Ascending aorta (tissue), 2 donors: ENCODE measurements at places on chromosomes 2 and 18.
A peak's percentile ranks its signal among the peaks of the same experiment; 100 is the strongest.

DNA sequence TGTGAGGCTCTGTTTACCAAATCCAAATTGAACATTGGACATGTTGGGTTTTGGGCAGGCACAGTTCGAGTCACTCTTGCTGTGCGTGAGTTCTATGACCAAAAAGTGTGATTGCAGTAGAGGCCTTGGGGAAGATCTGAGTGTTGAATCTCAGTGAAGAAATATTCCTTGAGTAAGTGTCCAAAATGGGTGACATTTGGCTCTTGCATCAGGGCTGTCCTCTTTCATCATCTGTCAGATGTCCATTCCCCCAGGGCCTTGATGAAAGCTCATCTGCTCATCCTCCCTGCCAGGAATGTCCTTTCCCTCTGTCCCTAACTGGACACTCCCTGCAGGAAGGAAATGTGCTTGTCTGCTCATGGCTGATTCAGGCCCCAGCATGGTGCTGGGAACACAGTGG, 6.4 kb upstream of the SFTPB start:
- peak; percentile 56 for DNase-seq
- no peaks in the 10 kb centered on the region for H3K27me3 ChIP-seq
- no peak overlapping the region for H3K4me3 ChIP-seq
- no peak overlapping the region for H3K27ac ChIP-seq
- no peaks in the 10 kb centered on the region for H3K36me3 ChIP-seq

- no peak overlapping the region for H3K27ac ChIP-seq
- DNase-seq, result no peak
- H3K36me3 ChIP-seq, result no peaks in the 10 kb centered on the region
- no peaks in the 10 kb centered on the region for H3K4me1 ChIP-seq
- peak overlapping the region; percentile 78 for H3K4me3 ChIP-seq
Measured at GRCh38 chr18:62717169-62717924, 2.0 kb downstream of the PHLPP1 start.

- no peak overlapping the region for H3K27ac ChIP-seq
- DNase-seq, result no peak
- no peaks in the 10 kb centered on the region for H3K27me3 ChIP-seq
Measured at GRCh38 chr18:71011389-71011788, 722.5 kb downstream of the SOCS6 start.

DNA sequence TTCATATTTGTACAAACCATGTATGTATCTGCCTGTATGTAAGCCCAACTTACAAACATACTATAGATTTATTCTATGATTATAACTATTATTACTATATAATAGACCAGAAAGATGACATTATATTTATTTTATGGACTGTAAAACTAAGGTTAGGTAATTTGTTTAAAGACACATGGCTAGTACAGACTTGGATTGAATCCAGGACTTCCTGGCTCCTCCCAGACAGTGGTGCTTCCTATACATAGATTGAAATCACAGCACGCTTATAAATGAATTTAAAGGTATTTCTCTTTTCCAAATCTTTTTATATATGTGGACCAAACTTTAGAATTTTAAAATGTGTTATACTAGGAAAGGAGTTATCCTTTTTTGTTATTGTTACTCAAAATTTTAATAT, 151.6 kb upstream of the MYO3B start:
- no peak overlapping the region for H3K27ac ChIP-seq
- no peak for DNase-seq
- no peaks in the 10 kb centered on the region for H3K4me1 ChIP-seq
- peaks cover 32% of the 10 kb centered on the region for H3K36me3 ChIP-seq
- no peak overlapping the region for H3K4me3 ChIP-seq

DNA sequence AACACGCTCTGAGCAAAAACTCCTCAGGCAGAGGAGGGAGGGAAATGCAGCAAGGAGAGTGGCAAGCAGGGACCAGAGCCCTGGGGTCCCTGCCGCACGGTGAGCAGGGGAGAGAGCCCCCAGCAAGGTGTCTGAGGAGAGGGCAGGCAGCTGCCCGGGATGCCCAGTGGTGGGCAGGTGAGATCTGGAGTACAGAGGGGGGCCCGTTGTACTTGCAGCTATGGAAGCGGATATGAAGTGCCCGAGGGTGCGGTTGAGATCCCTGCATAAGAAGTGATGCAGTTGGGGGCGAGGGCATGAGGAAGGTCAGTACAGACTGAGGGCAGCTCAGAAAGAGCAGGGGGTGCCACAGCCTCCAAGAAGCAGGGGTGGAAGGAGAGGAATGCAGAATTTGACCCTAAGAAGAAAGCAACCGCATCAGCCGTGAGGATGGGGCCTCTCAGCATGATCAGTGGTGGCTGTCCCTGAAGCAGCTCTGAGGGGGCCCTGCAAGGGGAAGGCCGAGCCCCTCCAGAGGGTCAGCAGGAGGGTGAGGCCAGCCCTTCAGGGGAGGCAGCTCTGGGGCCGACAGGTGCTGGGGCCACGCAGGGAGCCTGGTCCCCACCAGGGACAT, 29.4 kb downstream of the MTERF4 start:
- no peak overlapping the region for H3K4me3 ChIP-seq
- H3K27ac ChIP-seq, result no peak overlapping the region
- no peaks in the 10 kb centered on the region for H3K4me1 ChIP-seq
- no peaks in the 10 kb centered on the region for H3K27me3 ChIP-seq
- peaks cover 80% of the 10 kb centered on the region for H3K36me3 ChIP-seq
- DNase-seq, result no peak

- no peak overlapping the region for H3K4me3 ChIP-seq
- H3K36me3 ChIP-seq, result no peaks in the 10 kb centered on the region
- no peak for DNase-seq
- no peak overlapping the region for H3K27ac ChIP-seq
- no peaks in the 10 kb centered on the region for H3K4me1 ChIP-seq
- H3K27me3 ChIP-seq, result no peaks in the 10 kb centered on the region
Measured at GRCh38 chr2:8662239-8662879, 19.5 kb upstream of the ID2 start.

DNA sequence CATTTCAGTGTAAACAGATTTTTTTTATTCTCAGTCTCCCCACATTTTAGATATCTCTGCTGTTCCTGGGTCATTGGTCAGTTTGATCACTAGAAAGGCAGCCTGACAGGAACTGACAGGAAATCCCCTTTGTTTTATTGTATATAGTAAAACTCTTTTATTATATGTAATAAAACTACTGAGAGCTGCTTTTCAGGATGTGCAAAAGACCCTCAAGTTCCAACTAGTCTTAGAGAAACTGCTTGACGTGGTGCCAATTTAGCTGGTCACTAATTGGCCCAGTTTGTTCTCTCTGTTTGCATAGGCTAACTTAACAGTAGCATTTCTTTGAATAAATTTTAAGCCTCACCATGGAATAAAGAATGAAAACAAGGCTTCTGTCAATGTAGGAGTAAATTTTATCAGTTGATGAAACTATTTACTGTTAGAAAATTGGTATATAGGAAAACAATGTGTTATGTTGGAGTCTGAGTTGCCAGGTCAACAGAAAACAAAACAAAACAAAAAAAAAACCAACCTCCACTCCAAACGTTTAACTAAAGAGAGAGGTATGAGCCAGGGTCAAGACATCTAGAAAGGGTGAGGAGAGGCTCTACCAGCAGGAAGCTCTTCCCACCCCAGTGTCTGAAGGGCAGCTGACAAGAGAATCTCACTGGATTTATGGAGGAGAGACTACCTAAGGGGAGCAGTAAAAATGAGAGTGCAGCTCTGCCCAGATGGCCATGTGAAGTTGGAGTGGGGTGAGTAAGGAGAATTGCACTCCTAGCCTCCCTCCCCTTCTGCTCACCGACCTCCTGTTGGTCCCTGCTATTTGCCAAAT, 184.6 kb downstream of the ST6GAL2 start:
- no peak for DNase-seq
- H3K4me3 ChIP-seq, result no peak overlapping the region
- no peaks in the 10 kb centered on the region for H3K36me3 ChIP-seq
- no peaks in the 10 kb centered on the region for H3K27me3 ChIP-seq
- no peak overlapping the region for H3K27ac ChIP-seq

DNA sequence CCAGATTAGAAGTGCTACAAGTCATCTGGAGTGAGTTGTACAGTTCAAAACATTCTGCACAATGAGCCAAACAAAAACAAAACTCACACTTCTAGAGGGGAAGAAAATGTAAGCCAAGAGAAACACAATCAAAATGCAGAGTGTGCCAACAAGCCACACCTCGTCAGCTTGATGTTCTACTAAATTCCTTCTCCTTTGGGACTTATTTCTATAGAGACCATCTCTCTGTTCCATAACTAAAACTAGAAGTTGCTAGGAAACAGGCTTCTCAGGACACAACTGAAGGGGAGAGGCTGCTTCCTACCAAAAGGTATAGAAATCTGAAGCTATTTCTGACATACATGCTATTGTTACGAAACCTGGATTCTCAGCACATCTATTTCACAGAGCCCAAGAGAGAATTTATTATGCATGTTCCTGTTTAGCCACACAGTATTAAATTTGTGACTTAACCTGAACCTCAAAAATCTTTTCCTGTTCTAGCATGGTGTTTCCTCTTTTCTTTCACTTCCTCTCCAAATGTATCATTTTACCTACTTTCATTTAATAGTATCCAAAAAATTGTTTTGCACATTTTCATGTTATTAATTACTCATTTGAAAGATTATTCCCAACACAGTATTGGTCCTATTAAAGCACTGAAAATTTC, 211.4 kb upstream of the CCDC150 start:
- no peaks in the 10 kb centered on the region for H3K4me1 ChIP-seq
- no peaks in the 10 kb centered on the region for H3K36me3 ChIP-seq
- no peaks in the 10 kb centered on the region for H3K27me3 ChIP-seq
- no peak overlapping the region for H3K4me3 ChIP-seq

DNA sequence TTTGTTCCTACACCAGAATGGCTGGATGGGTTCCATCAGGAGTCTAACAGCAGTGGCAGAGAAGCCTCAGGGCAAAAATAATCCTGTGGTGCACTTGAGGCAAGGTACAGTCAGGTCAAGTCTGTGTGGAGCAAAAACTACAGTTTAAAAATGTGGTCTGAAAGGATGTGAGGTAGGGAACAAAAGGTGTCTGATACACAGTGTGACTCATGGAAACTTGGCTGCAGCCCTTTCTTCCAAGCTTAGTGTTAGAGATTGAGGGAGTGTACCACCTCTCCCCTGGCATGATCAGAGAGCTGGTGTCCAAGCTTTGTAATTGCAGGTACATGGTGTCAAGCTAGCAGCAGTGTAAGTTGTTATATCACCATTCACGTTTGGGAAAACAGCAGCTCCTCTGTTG, 8.9 kb downstream of the ANKAR start:
- H3K36me3 ChIP-seq, result no peaks in the 10 kb centered on the region
- no peak for DNase-seq
- peaks cover 15% of the 10 kb centered on the region for H3K4me1 ChIP-seq
- H3K27me3 ChIP-seq, result no peaks in the 10 kb centered on the region
- H3K4me3 ChIP-seq, result no peak overlapping the region

DNA sequence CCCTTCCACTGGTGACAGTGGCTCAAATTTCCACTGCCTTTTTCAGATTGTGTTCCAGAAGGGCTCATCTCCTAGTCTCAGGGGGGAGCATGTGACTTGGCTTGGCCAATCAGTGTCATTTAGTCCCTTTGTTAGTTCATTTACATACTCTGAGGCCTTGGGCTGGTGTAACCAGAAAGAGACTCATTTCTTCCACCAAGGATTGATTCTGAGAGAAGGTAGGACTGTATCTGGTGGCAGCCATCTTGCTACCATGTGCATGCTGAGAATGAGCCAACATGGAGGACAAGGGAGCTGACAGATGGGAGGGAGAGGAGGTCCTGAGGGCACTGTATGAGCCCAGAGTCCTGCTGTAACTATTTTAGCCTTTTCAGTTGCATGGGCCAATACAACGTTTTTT, 191.7 kb downstream of the THSD7B start:
- no peaks in the 10 kb centered on the region for H3K4me1 ChIP-seq
- no peaks in the 10 kb centered on the region for H3K27me3 ChIP-seq
- no peak overlapping the region for H3K27ac ChIP-seq
- no peaks in the 10 kb centered on the region for H3K36me3 ChIP-seq
- no peak for DNase-seq

- DNase-seq, result no peak
- H3K27me3 ChIP-seq, result no peaks in the 10 kb centered on the region
- no peak overlapping the region for H3K4me3 ChIP-seq
- peaks cover 9% of the 10 kb centered on the region for H3K4me1 ChIP-seq
- no peaks in the 10 kb centered on the region for H3K36me3 ChIP-seq
- H3K27ac ChIP-seq, result no peak overlapping the region
Measured at GRCh38 chr2:20485612-20486388, 38.9 kb downstream of the RHOB start.

- H3K4me3 ChIP-seq, result no peak overlapping the region
- DNase-seq, result no peak
- H3K4me1 ChIP-seq, result no peaks in the 10 kb centered on the region
- no peaks in the 10 kb centered on the region for H3K27me3 ChIP-seq
- H3K36me3 ChIP-seq, result no peaks in the 10 kb centered on the region
Measured at GRCh38 chr2:150432312-150432625, 55.2 kb downstream of the RND3 start.

GRCh38 chr2:1802046-1802445, 57.7 kb upstream of the PXDN start:
- H3K4me3 ChIP-seq, result no peak overlapping the region
- no peaks in the 10 kb centered on the region for H3K36me3 ChIP-seq
- no peak for DNase-seq

GRCh38 chr2:218856167-218856895, 3.3 kb upstream of the WNT6 start:
- no peak for DNase-seq
- H3K36me3 ChIP-seq, result no peaks in the 10 kb centered on the region
- H3K4me3 ChIP-seq, result no peak overlapping the region
- H3K27ac ChIP-seq, result no peak overlapping the region

- H3K27me3 ChIP-seq, result peaks cover 11% of the 10 kb centered on the region
- no peak for DNase-seq
- no peaks in the 10 kb centered on the region for H3K4me1 ChIP-seq
- no peaks in the 10 kb centered on the region for H3K36me3 ChIP-seq
Measured at GRCh38 chr18:59268127-59268720, 5.0 kb downstream of the RAX start.

DNA sequence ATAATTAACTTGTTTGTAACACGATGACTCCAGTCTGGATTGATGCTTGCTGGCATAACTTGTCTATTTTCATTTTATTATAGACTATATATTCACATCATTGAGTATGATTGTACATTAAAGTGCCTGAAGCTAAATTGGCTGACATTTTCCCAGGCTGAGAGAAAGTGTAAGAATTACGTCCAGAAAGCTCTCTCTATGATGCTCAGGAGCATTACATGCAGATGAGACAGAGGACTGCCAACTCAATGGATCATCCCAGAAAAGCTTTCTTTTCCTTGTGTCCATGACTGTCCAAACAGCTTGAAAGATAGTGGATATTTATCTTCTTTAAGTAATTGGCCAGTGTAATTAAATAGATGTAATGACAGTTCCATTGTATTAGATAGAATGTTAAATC, 1372.2 kb upstream of the TMEFF2 start:
- no peak for DNase-seq
- H3K36me3 ChIP-seq, result no peaks in the 10 kb centered on the region
- no peaks in the 10 kb centered on the region for H3K4me1 ChIP-seq
- no peak overlapping the region for H3K27ac ChIP-seq
- no peaks in the 10 kb centered on the region for H3K27me3 ChIP-seq
